NB4 (cell line): ENCODE measurements at places on chromosomes 1 and 21.

DNA sequence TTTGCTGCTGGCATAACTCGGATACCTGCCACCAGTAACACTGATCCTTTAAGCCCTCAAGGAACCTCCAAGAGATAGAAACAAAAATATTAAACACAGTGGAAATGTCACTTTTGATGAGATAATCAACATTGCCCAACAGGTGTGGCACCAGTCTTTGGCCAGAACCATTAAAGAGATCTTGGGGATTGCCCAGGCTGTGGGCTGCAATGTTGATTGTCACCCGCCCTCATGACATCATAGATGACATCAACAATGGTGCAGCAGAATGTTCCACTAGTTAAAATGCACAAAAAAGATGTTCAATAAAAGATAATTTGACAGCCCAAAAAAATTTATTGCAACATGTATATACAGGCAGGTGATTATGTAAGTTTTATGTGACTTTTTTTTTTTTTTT is 20.2 kb upstream of the ZMYM1 start:
- no peak for DNase-seq

DNA sequence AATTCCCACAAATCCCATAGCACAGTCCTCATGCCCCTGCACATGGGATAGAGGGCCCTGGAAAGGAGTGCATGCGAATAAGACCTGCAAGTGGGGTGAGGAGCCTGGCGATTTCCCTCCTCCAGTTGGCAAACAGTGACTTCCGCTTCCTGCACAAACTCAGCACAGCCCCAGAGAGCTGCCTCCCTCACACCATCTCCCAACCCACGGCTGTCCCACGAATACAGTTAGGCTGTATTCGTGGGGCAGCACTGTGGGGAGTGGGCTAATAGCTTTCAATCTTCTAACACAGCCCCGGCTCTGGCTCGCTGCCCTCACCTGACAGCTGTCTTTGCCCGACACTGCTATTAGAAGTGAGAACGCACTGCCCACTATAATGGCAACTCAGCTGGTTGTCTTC is 28.2 kb upstream of the CNTN2 start:
- DNase-seq: no peak

- no peak for DNase-seq
Measured at GRCh38 chr1:210822932-210823331, 311.0 kb downstream of the KCNH1 start.

GRCh38 chr1:217079584-217079983 is 356.4 kb upstream of the ESRRG start:
- no peak for DNase-seq

- no peak for DNase-seq
Measured at GRCh38 chr21:46618738-46619379, 14.0 kb upstream of the S100B start.

- DNase-seq: no peak
Measured at GRCh38 chr1:89305493-89305892, 32.8 kb upstream of the GBP5 start.

GRCh38 chr1:95941121-95941798 is 707.2 kb downstream of the RWDD3 start:
- DNase-seq: no peak

DNA sequence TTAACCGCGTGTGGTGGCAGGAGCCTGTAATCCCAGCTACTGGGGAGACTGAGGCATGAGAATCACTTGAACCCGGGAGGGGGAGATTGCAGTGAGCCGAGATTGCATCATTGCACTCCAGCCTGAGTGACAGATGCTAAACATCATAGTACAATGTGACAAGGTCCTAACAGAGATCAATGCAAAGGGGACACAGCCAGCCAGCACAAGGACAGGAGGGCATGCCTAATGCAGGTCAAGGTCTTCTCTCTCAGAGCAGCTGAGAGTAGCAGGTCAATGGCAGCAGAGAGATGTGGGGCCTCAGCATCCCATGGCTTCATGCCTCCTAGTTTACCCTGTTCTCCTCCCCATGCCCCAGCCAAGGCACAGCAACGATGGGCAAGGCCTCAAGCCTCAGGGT is 3.0 kb upstream of the SMIM11 start:
- DNase-seq: no peak

DNA sequence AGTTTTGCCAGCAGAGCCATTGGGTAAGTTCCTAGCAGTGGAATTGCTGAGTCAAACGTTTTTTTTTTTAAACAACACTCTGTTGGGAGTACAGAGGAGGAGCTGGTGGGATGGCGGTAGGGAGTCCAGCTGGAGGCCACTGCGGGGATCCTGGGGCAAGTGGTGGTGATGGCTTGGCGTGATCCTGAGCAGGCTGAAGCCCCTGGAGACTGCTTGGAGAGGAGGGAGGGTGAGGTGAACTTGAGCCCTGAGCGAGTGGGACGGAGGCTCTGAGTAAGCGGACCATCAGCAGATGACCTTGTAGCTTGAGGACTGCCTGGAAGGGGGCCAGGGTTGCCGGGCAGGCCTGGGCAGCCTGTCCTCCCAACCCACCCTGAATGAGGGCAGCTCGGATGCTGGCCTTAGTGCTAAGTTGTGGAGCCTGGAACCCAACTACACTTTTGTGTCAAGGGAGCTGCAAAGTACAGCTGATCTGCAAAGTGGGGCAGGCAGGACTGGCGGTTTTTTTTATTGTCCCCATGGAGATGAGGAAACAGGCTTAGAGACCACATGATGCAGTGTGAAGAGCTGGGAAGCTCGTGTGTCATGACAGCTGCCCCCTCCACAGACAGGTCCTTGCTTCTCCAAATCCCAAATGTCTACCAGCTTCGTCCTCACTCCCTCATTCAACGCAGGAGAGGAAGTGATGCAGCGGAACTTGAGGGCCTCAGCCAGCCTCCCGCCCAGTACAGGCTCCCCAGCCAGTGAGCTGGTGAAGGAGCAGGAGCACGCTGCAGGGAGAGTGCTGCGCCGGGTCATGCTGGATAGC is 20.2 kb downstream of the MRPL37 start:
- DNase-seq: peak; percentile 97

GRCh38 chr1:8371372-8371991 is 53.6 kb downstream of the SLC45A1 start:
- DNase-seq: no peak

DNA sequence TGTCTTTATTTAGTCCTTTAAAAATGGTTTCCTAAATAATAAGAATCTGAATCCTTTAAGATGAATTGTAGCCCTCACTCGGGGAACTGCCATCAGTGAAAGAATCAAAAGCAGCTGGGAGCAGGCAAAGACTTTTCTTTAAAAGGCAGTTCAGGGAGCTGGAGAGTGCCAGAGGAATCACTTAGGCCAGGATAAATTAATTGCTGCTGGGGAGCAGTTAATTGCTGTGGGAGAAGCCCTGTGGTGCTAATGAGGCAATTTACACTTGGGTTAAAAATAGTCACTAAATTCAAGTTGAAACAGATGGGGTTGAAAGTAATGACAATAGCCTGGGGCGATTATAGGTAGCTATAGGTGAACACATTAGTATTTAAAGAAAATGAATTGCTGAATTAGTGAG is 38.7 kb upstream of the COL24A1 start:
- DNase-seq: no peak

GRCh38 chr1:175146529-175147213 is 45.9 kb downstream of the KIAA0040 start:
- DNase-seq: peak; percentile 66

- no peak for DNase-seq
Measured at GRCh38 chr21:42553435-42553834, 39.8 kb downstream of the SLC37A1 start.

GRCh38 chr1:162285149-162285561 is 91.5 kb downstream of the SPATA46 start:
- DNase-seq: no peak

DNA sequence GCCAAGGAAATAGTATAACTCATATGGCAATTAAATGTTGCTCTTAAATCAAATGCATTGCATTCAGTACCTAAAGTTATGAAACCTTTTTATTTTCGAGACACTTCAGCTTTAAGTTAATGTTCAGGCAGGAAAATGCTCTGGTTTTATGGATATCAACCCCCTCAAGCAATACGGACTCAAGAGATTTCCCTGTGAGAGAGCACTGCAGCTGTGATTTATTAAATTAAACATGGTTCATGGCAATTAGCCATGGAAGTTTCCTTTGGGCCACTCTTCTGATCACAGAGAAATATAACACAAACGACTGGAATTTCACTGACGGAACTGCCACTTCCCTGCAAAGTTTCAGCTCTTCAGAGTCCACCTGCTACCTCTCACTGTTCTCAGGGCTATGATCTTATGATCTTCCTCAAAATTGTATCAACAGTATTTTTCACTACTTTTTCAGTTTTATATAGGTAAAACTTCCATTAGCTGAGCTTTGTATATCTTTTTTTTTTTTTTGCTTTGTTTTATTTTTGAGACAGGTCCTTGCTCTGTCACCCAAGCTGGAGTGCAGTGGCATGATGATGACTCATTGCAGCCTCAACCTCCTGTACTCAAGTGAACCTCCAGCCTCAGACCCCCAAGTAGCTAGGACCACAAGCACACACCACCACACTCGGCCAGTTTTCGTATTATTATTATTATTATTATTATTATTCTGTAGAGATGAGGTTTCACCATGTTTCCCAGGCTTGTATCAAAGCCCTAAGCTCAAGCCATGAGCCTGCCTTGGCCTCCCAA is 923.1 kb upstream of the TMPRSS15 start:
- no peak for DNase-seq

GRCh38 chr1:54774820-54775498 is 10.6 kb upstream of the PARS2 start:
- DNase-seq: peak; percentile 35

DNA sequence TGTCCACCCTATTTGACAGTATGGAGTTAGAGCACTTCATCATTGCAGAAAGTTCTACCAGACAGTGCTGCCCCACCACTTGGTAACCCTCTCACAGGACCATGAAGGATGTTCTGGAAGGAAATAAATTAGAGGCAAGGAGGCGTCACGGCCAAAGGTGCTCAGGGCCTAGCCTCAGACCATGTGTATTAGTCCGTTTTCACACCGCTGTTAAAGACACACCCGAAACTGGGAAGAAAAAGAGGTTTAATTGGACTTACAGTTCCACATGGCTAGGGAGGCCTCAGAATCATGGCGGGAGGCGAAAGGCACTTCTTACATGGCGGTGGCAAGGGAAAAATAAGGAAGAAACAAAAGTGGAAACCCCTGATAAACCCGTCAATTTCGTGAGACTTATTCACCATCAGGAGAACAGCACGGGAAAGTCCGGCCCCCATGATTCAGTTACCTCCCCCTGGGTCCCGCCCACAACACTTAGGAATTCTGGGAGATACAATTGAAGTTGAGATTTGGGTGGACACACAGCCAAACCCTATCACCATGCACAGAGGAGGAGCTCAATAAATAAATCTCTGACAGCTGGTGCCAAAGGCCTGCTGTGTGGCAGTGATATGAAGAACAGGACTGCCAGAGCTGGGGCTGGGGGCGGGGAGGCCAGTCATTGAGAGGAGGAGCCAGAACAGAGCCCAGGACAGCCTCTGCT is 75.8 kb downstream of the FHAD1 start:
- no peak for DNase-seq

DNA sequence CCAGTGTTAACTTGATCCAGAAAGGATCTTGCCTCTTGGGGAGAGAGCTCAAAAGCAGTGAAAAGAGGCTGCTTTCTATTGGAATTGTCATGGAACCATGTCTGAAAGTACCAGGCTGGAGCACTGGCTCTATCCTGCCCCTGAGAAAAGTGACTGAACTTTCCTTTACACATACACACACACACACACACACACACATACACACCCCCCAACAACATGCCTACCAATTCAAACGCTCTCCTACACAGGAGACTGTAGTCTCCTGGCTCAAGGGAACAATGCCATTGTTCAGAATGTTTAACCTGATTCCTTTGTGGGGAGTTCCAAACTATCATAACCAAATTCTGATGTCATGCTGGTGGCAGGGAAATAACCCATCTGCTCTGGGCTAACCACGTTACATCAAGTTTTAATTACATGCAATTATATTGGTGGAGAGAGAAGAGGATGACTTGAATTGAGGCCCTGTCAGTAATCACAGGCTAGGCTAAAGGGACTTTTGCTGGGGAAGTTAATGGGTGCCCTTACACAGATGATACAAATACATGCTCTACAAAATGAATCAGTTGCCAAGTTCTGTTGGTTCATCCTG is 52.3 kb upstream of the DUSP10 start:
- DNase-seq: no peak

DNA sequence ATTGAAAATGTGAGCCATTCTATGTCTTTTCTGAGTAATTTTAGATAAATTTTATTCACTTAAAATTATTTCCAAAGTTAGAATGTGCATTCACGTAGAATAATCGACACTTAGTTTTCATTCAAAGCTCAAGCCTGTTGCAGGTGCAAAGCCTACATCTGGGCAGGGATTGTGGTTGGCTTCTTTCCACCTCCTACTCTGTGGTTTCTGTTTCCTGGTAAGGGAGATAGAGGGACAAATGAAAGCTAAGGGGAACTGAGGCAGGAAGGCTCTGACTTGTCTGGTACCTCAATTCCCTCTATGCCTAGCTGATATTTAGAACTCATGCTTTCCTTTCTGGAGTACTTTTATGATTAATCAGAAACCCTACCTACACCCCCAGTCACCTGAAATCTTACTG is 251.2 kb upstream of the DPYD start:
- DNase-seq: no peak

DNA sequence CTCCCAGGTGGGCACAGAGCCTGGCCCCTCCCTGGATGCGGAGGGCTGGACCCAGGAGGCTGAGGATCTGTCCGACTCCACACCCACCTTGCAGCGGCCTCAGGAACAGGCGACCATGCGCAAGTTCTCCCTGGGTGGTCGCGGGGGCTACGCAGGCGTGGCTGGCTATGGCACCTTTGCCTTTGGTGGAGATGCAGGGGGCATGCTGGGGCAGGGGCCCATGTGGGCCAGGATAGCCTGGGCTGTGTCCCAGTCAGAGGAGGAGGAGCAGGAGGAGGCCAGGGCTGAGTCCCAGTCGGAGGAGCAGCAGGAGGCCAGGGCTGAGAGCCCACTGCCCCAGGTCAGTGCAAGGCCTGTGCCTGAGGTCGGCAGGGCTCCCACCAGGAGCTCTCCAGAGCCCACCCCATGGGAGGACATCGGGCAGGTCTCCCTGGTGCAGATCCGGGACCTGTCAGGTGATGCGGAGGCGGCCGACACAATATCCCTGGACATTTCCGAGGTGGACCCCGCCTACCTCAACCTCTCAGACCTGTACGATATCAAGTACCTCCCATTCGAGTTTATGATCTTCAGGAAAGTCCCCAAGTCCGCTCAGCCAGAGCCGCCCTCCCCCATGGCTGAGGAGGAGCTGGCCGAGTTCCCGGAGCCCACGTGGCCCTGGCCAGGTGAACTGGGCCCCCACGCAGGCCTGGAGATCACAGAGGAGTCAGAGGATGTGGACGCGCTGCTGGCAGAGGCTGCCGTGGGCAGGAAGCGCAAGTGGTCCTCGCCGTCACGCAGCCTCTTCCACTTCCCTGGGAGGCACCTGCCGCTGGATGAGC is 34.2 kb downstream of the TRIM11 start:
- DNase-seq: no peak
